ENCODE measurements at places on chromosomes 5 and 9. TPM values are rescaled to one million over a fixed set of nuclear protein-coding genes. Genes with fewer than 3 reads are reported as not detected.

Gene PCAT7
- total RNA-seq: not detected

Gene DRD1
- not detected for total RNA-seq

Gene SHISAL2B
- total RNA-seq: not detected

Gene GPR21
- 1.3 TPM for total RNA-seq

Gene LCN15
- not detected for total RNA-seq

Gene AFAP1L1
- total RNA-seq: 21.9 TPM

Gene SLC45A2
- not detected for total RNA-seq

Gene TAF11L5
- not detected for total RNA-seq

Gene GDNF
- under 0.01 TPM for total RNA-seq

Gene SLC25A2
- not detected for total RNA-seq

Gene SLC1A1
- total RNA-seq: 1.4 TPM

Gene FBXL17
- total RNA-seq: 6.6 TPM

Gene JADE2
- total RNA-seq: 12.8 TPM

Gene ZNF169
- total RNA-seq: 4.7 TPM

Gene VAV2
- 46.6 TPM for total RNA-seq

Gene ZFAND5
- 60.9 TPM for total RNA-seq

Gene TNC
- 204 TPM for total RNA-seq

Gene ARAP3
- 4.0 TPM for total RNA-seq

Gene GKAP1
- 0.90 TPM for total RNA-seq

Gene MARCOL
- not detected for total RNA-seq

Gene SAPCD2
- 1.2 TPM for total RNA-seq

Gene PCDHA9
- under 0.01 TPM for total RNA-seq

Gene DNAJC18
- total RNA-seq: 1.6 TPM

Gene SPATA31D4
- total RNA-seq: not detected
